ENCODE measurements at places on chromosomes 7 and 10. TPM values are rescaled to one million over a fixed set of nuclear protein-coding genes. Genes with fewer than 3 reads are reported as not detected.

GRCh38 chr10:72335394-72336258 is 19.1 kb downstream of the DNAJB12 start:
- no peak overlapping the region for H3K27ac ChIP-seq
- peaks cover 30% of the 10 kb centered on the region for H3K4me1 ChIP-seq
- H3K27me3 ChIP-seq: no peaks in the 10 kb centered on the region
- no peak for DNase-seq
- no peak overlapping the region for H3K4me3 ChIP-seq
- H3K36me3 ChIP-seq: peaks cover 9% of the 10 kb centered on the region

GRCh38 chr7:24742506-24743162 is 14.6 kb downstream of the GSDME start:
- no peaks in the 10 kb centered on the region for H3K27me3 ChIP-seq
- DNase-seq: no peak
- no peak overlapping the region for H3K27ac ChIP-seq
- H3K4me3 ChIP-seq: no peak overlapping the region
- H3K36me3 ChIP-seq: peaks cover 11% of the 10 kb centered on the region

- no peak for DNase-seq
- H3K4me3 ChIP-seq: no peak overlapping the region
- no peaks in the 10 kb centered on the region for H3K27me3 ChIP-seq
- no peak overlapping the region for H3K27ac ChIP-seq
- no peaks in the 10 kb centered on the region for H3K36me3 ChIP-seq
Observed at GRCh38 chr7:134254311-134254710, 62.4 kb downstream of the SLC35B4 start.

DNA sequence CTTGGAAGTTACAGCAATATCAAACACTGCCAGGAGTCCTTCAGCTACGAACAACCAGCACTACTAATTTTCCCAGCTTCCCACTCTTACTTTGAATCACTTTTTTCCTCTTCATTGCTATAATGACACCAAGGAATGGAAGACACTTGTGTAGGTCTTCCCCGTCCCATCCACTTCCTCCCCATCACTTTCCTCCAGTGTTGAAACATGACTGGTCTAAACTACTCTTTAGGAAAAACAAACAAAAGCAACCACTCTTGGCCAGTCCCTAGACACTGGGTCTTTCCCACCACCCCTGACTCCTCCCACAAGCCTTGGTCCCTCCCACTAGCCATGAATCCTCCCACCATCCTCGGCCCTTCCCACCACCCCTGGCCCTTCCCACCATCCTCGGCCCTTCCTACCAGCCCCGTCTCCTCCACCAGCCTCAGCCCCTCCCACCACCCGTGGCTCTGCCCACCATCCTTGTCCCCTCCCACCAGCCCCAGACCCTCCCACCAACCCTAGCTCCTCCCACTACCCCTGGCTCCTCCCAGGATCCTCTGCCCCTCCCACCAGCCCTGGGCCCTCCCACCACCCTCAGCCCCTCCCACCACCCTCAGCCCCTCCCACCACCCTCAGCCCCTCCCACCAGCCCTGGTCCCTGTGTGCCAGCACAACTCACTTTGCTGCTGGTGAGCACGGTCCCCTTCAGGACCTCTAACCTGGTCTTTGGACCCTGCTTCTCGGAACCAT is 68.5 kb downstream of the CXCL12 start:
- H3K4me1 ChIP-seq: peaks cover 25% of the 10 kb centered on the region
- peak overlapping the region; percentile 81 for H3K27ac ChIP-seq
- H3K36me3 ChIP-seq: no peaks in the 10 kb centered on the region
- H3K4me3 ChIP-seq: no peak overlapping the region

GRCh38 chr7:83005410-83005809 is 157.3 kb downstream of the PCLO start:
- no peak overlapping the region for H3K27ac ChIP-seq
- peaks cover 2% of the 10 kb centered on the region for H3K36me3 ChIP-seq
- H3K4me1 ChIP-seq: no peaks in the 10 kb centered on the region
- no peaks in the 10 kb centered on the region for H3K27me3 ChIP-seq

DNA sequence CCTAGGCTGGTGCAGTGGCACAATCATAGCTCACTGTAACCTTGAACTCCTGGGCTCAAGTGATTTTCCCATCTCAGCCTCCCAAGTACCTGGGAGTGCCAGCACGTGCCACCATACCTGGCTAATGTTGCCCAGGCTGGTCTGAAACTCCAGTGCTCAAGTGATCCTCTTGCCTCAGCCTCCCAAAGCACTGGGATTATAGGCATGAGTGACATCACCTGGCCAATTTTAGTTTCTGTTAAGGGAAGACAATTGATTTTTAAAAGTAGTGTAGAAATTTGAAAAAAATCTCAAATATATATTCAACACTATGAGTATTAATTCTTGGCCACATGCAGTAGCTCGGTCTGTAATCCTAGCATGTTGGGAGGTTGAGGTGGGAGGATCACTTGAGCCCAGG is 121.9 kb upstream of the RHEB start:
- peaks cover 4% of the 10 kb centered on the region for H3K4me1 ChIP-seq
- H3K4me3 ChIP-seq: no peak overlapping the region
- no peak overlapping the region for H3K27ac ChIP-seq
- H3K36me3 ChIP-seq: peaks cover 10% of the 10 kb centered on the region
- DNase-seq: no peak

- no peak for DNase-seq
- no peak overlapping the region for H3K27ac ChIP-seq
- no peak overlapping the region for H3K4me3 ChIP-seq
- H3K36me3 ChIP-seq: no peaks in the 10 kb centered on the region
- no peaks in the 10 kb centered on the region for H3K27me3 ChIP-seq
- peaks cover 81% of the 10 kb centered on the region for H3K4me1 ChIP-seq
Observed at GRCh38 chr10:104334965-104335650, 3.2 kb downstream of the ITPRIP start.

DNA sequence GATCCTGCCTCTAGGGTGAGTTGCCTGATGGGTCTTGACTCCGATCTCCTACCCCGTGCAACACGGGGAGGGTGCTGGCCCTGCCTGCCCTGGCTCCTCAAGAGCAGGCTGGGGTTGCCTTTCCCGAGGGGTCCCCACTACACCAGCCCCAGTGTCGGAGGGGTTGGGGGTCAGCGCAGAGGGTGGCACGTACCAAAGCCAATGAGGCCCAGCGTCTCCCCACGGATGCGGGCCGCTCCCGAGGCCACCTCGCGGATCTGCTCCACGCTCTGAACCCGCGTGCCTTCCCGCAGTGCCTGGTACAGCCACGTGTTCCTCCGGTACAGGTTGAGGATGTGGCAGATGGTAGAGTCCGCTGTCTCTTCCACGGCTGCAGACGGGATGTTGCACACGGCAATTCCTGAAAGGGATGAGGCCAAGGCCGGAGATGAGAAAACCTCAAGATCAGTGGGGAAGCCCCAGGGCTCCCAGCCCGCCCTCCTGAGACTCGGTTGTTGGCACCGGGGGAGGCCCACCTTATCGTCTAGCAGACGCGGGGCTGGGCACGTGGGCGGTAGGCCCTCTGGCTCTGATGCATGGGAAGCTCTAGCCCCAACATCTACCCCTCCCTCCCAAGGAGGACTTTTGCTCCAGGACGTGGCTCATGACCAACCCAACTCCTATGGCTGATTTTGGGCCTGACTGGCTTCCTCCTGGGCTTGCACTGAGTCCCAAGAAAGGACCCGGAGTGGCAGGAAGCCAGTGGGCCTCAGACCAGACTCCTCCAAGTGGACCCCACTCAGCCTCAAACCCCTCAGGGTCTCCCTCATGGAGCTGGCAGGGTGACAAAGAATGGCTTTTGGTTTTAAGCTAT is 56.1 kb downstream of the ZRANB1 start:
- peak overlapping the region; percentile 68 for H3K27ac ChIP-seq
- H3K36me3 ChIP-seq: peaks cover 60% of the 10 kb centered on the region
- no peak for DNase-seq
- no peaks in the 10 kb centered on the region for H3K4me1 ChIP-seq

DNA sequence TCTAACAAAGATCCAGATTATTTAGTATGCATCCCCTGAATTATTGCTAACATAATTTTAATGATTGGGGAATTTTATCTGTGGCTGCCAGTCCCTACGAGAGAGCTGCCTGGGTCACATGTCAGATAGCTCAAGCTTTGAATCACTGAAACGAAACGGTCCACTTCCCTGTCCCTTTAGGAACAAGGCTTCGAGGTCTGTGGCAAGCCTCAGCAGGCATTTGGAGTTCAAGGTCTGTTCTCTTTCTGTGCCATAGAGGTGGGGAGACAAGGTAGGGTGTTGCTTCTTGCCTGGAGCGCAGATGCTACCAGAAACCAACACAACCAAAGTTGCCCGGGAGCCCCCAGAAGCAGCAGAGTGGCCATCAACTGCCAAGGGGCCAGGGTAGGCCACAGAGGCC is 13.9 kb upstream of the SH2D4B start:
- no peak for DNase-seq
- peak overlapping the region; percentile 53 for H3K27ac ChIP-seq
- H3K4me3 ChIP-seq: no peak overlapping the region
- no peaks in the 10 kb centered on the region for H3K27me3 ChIP-seq
- peaks cover 10% of the 10 kb centered on the region for H3K36me3 ChIP-seq
- peaks cover 16% of the 10 kb centered on the region for H3K4me1 ChIP-seq

- H3K4me3 ChIP-seq: peak overlapping the region; percentile 45
- H3K27me3 ChIP-seq: peaks cover 37% of the 10 kb centered on the region
- H3K27ac ChIP-seq: no peak overlapping the region
- no peaks in the 10 kb centered on the region for H3K36me3 ChIP-seq
- no peaks in the 10 kb centered on the region for H3K4me1 ChIP-seq
Observed at GRCh38 chr10:133335246-133336117, 1.2 kb downstream of the CALY start.

DNA sequence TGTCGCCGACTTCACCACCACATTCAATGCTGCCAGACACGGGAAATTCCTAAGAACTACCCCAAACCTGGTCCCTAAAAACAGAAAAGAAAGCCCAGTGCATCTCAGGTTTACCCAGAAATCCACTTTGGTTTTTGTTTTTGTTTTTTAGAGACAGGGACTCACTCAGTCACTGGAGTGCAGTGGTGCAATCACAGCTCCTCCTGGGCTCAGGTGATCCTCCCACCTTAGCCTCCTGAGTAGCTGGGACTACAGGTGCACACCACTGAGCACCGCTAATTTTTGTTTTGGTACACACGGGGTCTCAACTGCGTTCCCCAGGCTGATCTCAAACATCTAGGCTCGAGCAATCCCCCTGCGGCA is 22.8 kb downstream of the MAD1L1 start:
- peaks cover 67% of the 10 kb centered on the region for H3K36me3 ChIP-seq
- H3K4me1 ChIP-seq: no peaks in the 10 kb centered on the region
- no peak overlapping the region for H3K27ac ChIP-seq
- no peak for DNase-seq
- H3K4me3 ChIP-seq: no peak overlapping the region

The CALML3 gene
- total RNA-seq: not detected

DNA sequence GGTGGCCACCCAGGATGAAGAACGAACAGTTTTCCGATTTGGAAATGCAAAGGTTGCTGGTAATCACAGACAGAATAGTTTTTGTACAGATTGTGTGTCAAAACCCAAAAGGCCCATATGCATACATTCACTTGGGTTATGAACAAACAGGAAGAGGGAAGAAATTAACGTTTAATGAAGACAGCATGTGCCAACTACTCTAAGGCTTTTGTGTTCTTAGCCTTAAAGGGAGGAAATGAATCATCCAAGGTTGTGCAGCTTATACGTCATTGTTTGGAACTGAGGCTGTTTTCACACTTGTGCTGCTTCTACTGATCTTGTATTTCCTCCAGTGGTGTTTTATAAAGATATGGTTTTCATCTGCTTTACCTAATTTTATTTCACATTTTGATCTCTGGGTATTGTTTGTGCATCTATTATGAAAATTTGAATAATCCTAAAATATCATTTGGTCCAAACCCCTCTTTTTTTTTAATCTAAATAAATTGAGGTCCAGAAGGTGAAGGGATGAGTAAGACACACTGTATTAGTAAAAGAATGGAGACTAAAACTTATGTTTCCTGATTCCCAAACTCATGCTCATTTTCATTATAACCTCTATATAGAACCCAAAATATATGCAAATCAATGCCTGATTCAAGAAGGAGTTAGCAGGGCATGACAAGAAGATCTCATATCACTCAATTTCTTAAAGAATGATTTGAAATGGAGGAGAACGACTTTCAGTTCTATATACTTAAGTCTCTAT is 373.1 kb downstream of the THSD7A start:
- H3K4me3 ChIP-seq: no peak overlapping the region
- no peaks in the 10 kb centered on the region for H3K27me3 ChIP-seq
- H3K27ac ChIP-seq: no peak overlapping the region
- DNase-seq: no peak
- H3K4me1 ChIP-seq: peaks cover 3% of the 10 kb centered on the region

DNA sequence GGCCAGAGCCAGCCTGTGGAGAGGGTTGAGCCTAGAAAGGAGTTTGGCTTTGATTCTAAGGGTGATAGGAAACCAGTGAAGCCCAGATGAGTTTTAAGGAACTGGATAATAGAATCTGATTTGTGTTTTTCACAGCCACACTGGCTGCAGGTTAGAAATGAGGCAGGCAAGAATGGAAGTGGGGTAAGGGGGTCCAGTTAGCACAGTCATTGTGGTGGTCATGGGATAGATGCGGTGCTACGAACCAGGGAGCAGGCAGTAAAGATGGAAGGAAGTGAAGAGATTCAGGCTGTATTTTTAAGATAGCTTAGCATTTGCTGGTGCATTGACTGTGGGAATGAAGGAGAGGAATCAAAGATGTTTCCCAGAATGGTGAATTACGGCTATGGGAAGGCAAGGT is 322.2 kb downstream of the LRMDA start:
- H3K4me3 ChIP-seq: no peak overlapping the region
- H3K4me1 ChIP-seq: peaks cover 8% of the 10 kb centered on the region
- no peak for DNase-seq
- H3K27me3 ChIP-seq: no peaks in the 10 kb centered on the region

The LLCFC1 gene
- total RNA-seq: not detected

DNA sequence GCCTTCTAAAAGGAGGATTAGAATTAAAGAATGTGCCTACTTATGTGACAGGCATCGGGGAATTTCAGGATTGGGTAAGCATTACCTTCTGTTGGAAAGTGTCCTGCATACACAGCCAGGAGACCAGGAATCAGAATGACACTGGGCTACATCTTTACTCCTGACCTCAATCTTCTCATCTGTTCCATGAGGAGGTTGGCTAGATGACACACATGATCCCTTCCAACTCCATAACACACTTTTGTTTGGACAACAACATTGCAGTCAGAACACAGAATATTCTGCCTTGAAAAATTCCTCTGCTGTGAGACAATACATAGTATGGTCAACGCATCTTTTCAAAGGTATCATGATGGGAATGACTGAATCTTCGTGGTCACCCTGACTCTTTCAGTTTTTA is 1281.2 kb upstream of the SORCS1 start:
- H3K27me3 ChIP-seq: no peaks in the 10 kb centered on the region
- no peaks in the 10 kb centered on the region for H3K36me3 ChIP-seq
- DNase-seq: no peak
- no peak overlapping the region for H3K4me3 ChIP-seq
- H3K4me1 ChIP-seq: no peaks in the 10 kb centered on the region

- no peaks in the 10 kb centered on the region for H3K27me3 ChIP-seq
- H3K36me3 ChIP-seq: no peaks in the 10 kb centered on the region
- H3K4me1 ChIP-seq: no peaks in the 10 kb centered on the region
- no peak overlapping the region for H3K4me3 ChIP-seq
Observed at GRCh38 chr7:8135417-8135816, 126.5 kb downstream of the ICA1 start.
